ENCODE measurements at places on chromosomes 1 and 21.

GRCh38 chr1:22812092-22812880 lies 101.6 kb downstream of the EPHB2 start:
- no peak for DNase-seq

- DNase-seq: peak; percentile 91
Measured at GRCh38 chr1:39691383-39692151, at the start of gene HPCAL4. TSS of gene HPCAL4 (minus strand) at chr1:39691433. CDS start at chr1:39684603, 6,830 bp downstream.

GRCh38 chr1:244680667-244681066 lies 27.7 kb downstream of the DESI2 start:
- DNase-seq: no peak

- no peak for DNase-seq
Measured at GRCh38 chr21:41632748-41633475, 125.0 kb upstream of the TMPRSS2 start.

- no peak for DNase-seq
Measured at GRCh38 chr1:9613625-9614299, 25.1 kb downstream of the TMEM201 start.

GRCh38 chr1:119254067-119254720 lies 113.7 kb upstream of the WARS2 start:
- no peak for DNase-seq

- peak; percentile 80 for DNase-seq
Measured at GRCh38 chr1:101309334-101310311, 72.8 kb downstream of the S1PR1 start.

GRCh38 chr1:223269006-223269405 lies 95.0 kb downstream of the SUSD4 start:
- no peak for DNase-seq

DNA sequence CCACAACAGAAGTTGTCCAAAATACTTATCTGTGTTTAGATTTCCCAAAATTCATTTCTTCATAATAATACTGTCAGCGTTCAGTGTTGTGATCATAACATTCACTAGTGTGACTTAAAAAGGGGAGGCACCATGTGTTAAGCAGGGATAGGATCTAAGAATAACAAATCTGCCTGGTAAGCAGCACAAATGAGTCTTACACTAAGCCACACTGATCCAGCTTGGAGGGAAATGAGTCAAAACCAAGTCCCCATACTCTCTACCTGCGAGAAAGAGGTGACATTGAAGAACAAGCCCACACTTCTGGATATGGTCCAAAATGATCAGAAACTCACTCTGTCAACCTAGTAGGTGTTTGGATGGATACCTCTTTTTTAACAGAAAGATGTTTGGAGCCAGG lies 145.5 kb downstream of the CRB1 start:
- DNase-seq: no peak
